ENCODE measurements at places on chromosomes 1 and 21. TPM values are rescaled to one million over a fixed set of nuclear protein-coding genes. Genes with fewer than 3 reads are reported as not detected.

C1orf56 gene
- total RNA-seq: 2.2 TPM

OLFM3 gene
- total RNA-seq: not detected

ZNF684 gene
- total RNA-seq: 1.8 TPM

TRABD2B gene
- total RNA-seq: 2.6 TPM

TLCD4 gene
- 1.9 TPM for total RNA-seq

- peaks cover 72% of the 10 kb centered on the region for H3K36me3 ChIP-seq
- no peaks in the 10 kb centered on the region for H3K27me3 ChIP-seq
- H3K4me3 ChIP-seq: no peak overlapping the region
- H3K27ac ChIP-seq: no peak overlapping the region
- peaks cover 19% of the 10 kb centered on the region for H3K4me1 ChIP-seq
- DNase-seq: peak; percentile 21
Measured at GRCh38 chr1:111441573-111442192, 7.4 kb downstream of the WDR77 start.

GRCh38 chr21:46079352-46080170 lies 18.4 kb upstream of the COL6A2 start:
- H3K36me3 ChIP-seq: no peaks in the 10 kb centered on the region
- H3K27me3 ChIP-seq: peaks cover 24% of the 10 kb centered on the region
- no peaks in the 10 kb centered on the region for H3K4me1 ChIP-seq
- H3K4me3 ChIP-seq: no peak overlapping the region

DNA sequence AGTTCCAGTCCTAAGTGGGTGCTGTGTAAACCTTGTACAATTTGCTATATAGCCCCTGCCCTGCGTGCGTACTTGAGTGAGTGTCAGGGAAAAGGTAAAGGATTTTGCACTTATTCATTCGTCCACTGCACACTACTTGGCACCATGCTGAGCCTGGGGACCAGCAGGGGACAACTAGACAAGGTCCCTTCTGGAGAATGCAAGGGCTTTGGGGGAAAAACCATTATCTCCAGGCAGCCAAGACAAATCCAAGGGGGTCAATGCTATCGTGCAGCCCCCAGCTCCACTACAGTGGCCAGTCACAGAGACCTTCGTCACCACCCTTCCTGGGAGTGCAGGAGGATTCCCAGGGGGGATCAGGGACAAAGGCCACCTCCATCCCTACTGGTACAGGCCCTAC lies 39.7 kb downstream of the MATN1 start:
- H3K27ac ChIP-seq: no peak overlapping the region
- H3K27me3 ChIP-seq: no peaks in the 10 kb centered on the region
- H3K36me3 ChIP-seq: no peaks in the 10 kb centered on the region
- no peak overlapping the region for H3K4me3 ChIP-seq
- H3K4me1 ChIP-seq: no peaks in the 10 kb centered on the region

- H3K27me3 ChIP-seq: no peaks in the 10 kb centered on the region
- H3K36me3 ChIP-seq: no peaks in the 10 kb centered on the region
- no peak for DNase-seq
- H3K27ac ChIP-seq: no peak overlapping the region
- H3K4me3 ChIP-seq: no peak overlapping the region
Measured at GRCh38 chr21:15274701-15275485, 210.1 kb upstream of the NRIP1 start.

GRCh38 chr1:218991089-218991488 lies 182.6 kb upstream of the LYPLAL1 start:
- no peaks in the 10 kb centered on the region for H3K4me1 ChIP-seq
- no peaks in the 10 kb centered on the region for H3K27me3 ChIP-seq
- DNase-seq: no peak
- H3K4me3 ChIP-seq: no peak overlapping the region
- H3K36me3 ChIP-seq: no peaks in the 10 kb centered on the region
- no peak overlapping the region for H3K27ac ChIP-seq

DNA sequence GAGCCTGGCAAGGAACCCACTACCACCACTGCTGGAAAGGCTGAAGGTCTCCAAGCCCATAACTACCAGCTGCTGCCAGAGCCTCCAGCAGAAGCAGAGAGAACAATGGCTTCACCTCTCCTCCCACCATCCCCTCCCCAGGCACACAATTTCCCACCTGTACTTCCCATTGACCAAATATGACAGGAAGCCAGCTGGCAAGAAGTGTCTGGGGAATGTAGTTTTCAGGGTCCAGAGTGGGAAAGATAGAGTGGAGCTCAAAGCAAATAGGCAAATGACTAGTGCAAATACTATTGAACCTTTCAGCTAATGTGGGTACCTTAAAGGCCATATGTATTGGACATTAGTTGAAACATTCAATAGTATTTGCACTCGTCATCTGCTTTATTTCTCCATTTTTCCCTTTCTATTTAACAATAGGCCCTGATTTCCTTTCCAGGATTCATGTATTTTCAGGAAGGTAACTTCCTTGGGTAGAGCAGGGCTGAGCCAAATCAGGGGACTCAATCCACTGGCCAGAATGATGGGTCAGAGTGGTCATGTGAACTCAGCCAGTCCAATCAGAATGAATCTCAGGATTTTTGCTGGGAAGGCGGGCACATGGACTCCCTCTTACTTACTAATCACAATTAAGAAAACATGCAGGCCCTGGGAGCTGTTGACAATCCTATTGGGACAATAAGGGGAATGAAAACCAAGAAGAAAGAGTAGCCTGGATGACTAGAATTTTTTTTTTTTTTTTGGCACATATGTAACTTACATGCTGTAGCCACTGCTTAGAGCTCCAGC lies 12.1 kb upstream of the NFYC start:
- DNase-seq: no peak
- H3K4me3 ChIP-seq: no peak overlapping the region
- no peaks in the 10 kb centered on the region for H3K4me1 ChIP-seq

- no peak for DNase-seq
- no peak overlapping the region for H3K4me3 ChIP-seq
- H3K36me3 ChIP-seq: no peaks in the 10 kb centered on the region
- H3K27me3 ChIP-seq: no peaks in the 10 kb centered on the region
Measured at GRCh38 chr1:187921426-187921825, 1092.7 kb downstream of the PLA2G4A start.

DNA sequence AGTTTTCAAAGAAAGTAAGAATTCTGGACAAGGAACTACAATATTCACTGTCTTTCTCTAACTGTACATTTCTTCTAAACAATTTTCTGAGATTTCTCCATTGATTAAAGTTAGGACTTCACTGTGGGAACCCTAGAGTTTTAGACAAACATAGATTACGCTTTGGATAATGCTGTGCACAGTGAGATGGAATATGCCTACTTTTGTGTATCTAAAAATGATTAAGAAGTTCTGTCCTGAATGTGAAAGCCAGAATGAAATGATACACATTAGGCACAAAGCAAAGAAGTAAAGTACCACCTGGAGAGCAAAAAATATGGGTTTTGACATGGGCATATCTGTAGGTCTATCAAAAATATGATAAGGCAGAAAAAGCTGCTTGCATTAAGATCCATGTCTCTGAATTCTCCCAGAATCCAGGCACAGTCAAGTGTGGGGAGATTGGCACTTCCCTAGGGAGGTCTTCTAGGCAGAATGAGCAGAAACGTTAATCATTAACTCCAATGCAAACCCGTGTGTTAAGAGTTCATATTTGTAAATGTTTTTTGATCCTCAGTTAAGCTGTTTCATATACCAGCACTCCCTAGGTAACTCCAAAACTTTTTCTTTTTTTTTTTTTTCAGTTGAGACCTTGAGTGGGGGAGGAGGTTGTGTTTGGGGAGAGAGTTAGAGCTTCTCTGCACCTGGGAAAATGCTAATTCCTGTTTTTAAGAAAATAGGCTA lies 467.1 kb downstream of the LMO4 start:
- H3K36me3 ChIP-seq: no peaks in the 10 kb centered on the region
- H3K27ac ChIP-seq: no peak overlapping the region
- peaks cover 23% of the 10 kb centered on the region for H3K4me1 ChIP-seq

DNA sequence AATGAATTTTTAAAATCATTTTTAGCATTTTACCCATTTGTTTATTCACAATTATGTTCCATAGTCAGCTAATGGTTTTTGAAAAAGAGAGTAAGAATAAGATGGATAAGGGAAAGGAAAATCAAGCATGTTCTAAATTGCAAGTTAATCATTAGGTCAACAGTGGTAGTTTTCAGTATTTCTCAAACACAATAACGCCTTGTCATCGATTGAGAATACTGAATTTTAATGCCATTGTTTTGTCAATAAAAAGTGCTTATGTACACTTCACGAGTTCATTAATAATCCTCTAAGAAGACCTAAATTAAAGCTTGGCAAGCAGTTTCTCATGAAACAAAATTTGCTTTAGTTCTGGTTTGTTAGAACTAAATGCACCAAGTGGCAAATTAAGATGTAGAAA lies 100.3 kb downstream of the RERE start:
- H3K4me1 ChIP-seq: peaks cover 19% of the 10 kb centered on the region
- H3K36me3 ChIP-seq: no peaks in the 10 kb centered on the region
- no peak overlapping the region for H3K27ac ChIP-seq
- H3K27me3 ChIP-seq: no peaks in the 10 kb centered on the region

GRCh38 chr21:16777041-16777720 lies 735.7 kb upstream of the CXADR start:
- no peaks in the 10 kb centered on the region for H3K27me3 ChIP-seq
- DNase-seq: no peak
- peaks cover 13% of the 10 kb centered on the region for H3K4me1 ChIP-seq

- DNase-seq: no peak
- H3K27me3 ChIP-seq: no peaks in the 10 kb centered on the region
- no peaks in the 10 kb centered on the region for H3K4me1 ChIP-seq
Measured at GRCh38 chr1:163807331-163808049, 485.7 kb downstream of the NUF2 start.

DNA sequence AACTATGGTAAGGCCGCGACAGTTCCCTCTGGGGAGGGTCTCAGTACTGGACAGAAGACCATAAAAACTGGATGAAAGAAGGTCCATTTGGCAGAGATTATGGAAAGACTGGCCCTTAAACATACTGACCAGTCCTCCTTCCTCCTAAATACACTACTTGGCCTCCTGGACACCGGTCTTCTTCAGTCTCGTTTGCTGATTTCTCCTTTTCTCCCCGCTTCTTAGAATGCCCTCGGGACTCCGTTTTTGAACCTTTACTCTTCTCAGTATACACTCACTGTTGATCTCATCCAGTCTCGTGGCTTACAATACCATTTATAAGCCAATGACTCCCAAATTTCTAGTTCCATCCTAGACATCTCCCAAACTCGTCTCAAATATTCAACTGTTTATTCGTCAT lies 694 bp upstream of the MRPL9 start:
- peak overlapping the region; percentile 97 for H3K27ac ChIP-seq
- peak overlapping the region; percentile 92 for H3K4me3 ChIP-seq
- peaks cover 30% of the 10 kb centered on the region for H3K36me3 ChIP-seq
- no peaks in the 10 kb centered on the region for H3K27me3 ChIP-seq
- peaks cover 17% of the 10 kb centered on the region for H3K4me1 ChIP-seq

Measured in MCF 10A (cell line).